ENCODE measurements at places on chromosomes 3 and 15. TPM values are rescaled to one million over a fixed set of nuclear protein-coding genes. Genes with fewer than 3 reads are reported as not detected.

TRIM42 gene
- total RNA-seq, result not detected

POLQ gene
- 13.2 TPM for total RNA-seq

DNA sequence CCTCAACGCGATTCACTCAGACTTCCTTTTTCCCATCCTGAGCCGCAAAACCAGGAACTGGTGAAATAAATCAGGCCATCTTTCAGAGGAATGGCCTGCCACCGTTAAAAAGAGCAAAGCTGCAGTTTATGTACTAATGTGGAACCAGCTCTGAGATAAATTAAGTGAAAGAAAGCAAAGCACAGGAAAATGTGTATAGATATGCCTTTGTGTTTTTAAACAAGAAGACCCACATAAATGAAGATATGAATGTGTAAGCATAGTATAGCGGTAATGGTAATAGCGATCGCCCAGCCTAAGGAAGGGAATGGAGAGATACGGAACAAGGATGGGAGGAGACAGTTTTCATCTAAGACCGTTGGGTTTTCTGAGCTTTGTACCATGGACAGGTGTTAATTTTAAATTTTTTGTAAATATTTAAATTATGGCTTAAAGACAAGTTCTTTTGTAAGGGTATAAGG, 30.8 kb upstream of the RPN1 start:
- DNase-seq, result no peak

GRCh38 chr3:136730595-136731273, 21.4 kb downstream of the STAG1 start:
- no peak for DNase-seq

GRCh38 chr3:171026597-171027293, at the start of gene SLC2A2:
SLC2A2 (minus strand) TSS chr3:171026720; CDS start chr3:171026670, 50 bp downstream.
- DNase-seq, result no peak

GRCh38 chr15:26455828-26456227, 317.0 kb downstream of the GABRB3 start:
- no peak for DNase-seq

DNA sequence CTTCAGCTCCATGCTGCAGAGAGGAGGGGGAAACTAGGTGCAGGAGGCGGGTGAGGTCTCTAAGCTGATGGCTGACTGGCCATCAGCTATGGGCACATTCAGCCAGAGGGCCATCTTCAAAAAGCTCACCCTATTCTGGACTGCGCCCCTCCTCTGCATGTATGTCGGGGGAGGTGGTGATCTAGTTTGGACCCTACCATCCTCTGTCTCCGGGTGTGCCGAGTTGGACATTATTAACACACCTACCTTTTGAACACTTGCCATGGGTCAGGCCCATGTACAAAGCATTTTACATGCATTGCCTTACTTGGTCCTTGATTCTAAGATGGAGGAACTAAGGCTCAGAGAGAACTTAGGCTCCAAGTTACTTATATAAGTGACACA, 1.4 kb downstream of the NISCH start:
- DNase-seq, result no peak

GRCh38 chr3:9777694-9778021, 7.9 kb upstream of the CAMK1 start:
- no peak for DNase-seq

- peak; percentile 97 for DNase-seq
Measured at GRCh38 chr3:194003114-194004057, 132.6 kb upstream of the HES1 start.

DNA sequence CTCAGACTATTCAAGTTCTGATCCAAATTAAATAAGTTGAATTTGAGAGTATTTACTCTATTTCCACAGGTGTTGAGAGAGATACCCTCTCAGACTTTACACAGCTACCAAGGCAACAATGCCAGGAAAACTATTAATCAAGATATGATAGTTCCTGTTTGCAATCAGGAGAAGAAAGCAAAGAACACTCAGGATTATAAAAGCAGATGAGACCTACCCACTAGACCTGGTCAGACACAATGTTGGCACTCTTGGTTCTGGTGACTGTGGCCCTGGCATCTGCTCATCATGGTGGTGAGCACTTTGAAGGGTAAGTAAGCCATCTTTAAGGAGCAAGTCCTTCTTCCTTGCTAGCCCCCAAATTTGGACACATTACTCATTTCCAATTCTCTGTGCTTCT, at the start of gene CPB1:
CPB1 (plus strand) TSS at position 227 of the 400 bp plus-strand sequence; CDS start at position 240, 13 bp downstream.
- no peak for DNase-seq

DNA sequence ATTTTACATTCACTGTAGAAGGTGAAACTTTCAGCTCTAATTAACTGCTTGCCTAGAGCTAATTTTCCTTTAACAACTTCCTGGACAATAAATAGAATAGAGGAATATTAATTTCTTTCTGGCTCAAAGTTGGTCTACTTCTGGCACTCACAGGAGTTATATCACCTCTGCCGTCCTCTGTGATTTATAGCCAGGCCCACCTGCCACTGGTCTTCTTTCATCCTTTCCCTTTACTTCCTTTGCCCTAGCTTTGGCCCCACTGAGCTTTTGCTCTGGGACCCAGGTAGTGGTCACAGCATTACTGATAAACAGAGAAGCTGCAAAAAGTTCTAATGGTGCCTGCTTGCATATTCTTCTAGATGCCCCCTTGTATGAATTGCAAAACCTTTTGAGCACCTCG, 49.3 kb upstream of the ABHD10 start:
- no peak for DNase-seq

DNA sequence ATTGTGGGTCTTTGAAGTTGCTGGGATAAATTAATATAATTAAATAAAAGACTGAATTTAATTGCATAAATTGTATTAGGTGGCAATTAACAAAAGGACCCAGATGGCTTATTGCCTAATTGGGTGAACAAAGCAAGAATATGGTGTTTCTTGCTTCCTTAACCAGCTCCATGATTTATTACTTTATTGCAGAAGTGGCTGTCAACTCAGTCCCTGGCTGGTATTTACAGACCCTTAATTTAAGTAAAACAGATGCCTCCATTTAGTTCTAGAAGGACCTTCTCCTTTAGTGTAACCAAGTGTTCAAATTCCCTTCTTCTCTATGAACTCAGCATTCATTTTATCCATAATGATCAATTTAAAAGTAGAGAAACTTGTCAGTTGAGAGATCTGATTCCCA, 35.1 kb downstream of the DPH3 start:
- DNase-seq, result no peak

GRCh38 chr15:31330111-31330785, 3.6 kb downstream of the KLF13 start:
- DNase-seq, result no peak

DNA sequence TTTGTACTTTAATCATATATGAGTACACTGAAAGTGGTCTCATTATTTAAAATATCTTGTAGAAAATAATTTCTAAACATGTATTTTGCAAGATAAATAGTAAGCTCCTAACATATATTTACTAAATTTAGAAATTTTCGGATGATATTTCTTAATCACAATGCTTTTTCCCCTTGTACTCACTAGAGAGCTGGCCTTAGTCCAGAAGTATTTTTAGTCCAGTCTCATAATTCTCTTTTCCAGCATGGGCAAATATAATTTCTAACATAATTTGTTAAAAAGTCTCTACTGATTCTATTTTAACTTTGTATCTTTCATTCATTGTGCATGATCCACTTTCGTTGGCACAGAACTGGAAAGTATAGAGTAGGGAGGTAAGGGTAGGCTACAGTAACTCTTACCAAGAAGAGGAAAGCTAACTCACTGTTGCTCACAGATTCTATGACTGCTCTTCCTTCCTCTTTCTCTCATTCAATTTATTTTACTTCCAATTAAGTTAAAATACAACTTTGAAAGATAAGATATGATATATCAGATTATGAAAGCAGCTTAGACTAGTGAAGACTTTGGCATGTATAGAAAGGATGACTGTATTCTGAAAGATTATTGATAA, 39.3 kb downstream of the FGF7 start:
- DNase-seq, result no peak
